ENCODE measurements at places on chromosomes 3 and 15. TPM values are rescaled to one million over a fixed set of nuclear protein-coding genes. Genes with fewer than 3 reads are reported as not detected.
A peak's percentile ranks its signal among the peaks of the same experiment; 100 is the strongest.

DNA sequence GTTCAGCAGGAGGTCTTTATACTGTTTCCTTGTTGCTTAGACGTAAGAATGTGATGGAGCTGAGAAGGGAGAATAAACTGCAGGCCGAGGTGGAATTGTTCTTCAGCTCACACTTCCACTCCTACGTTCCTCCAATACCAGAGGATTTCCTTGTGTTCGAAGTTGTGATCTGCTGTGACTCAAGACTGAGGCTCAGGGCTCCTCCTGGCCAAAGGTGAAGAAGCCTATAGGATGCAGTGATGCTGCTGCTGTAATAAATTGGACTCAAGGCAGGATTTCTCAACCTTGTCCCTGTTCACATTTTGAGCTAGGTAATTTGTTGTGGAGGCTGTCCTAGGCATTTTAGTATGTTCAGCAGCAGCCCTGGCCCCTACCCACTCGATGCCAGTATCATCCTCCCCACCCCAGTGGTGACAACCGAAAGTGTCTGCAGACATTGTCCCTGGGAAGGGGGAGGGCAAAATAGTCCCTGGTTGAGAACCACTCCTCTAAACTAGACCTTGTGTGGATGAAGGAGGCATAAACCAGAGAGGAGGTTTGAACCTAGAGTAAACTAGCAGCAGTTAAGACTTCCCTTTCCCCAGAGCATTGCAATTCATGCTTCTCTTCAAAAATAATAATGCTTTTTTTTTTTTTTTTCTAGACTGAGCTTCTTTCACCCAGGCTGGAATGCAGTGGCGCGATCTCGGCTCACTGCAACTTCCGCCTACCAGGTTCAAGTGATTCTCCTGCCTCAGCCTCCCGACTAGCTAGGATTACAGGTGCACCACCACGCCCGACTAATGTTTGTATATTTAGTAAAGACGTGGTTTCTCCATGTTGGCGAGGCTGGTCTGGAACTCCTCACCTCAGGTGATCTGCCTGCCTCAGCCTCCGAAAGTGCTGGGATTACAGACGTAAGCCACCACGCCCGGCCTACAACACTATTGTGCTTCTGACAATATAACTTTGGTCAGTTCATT lies 11.1 kb downstream of the RAP2B start:
- no peak for DNase-seq
- H3K27me3 ChIP-seq: no peaks in the 10 kb centered on the region
- no peaks in the 10 kb centered on the region for H3K4me1 ChIP-seq
- H3K4me3 ChIP-seq: no peak overlapping the region

- H3K4me3 ChIP-seq: no peak overlapping the region
- H3K36me3 ChIP-seq: no peaks in the 10 kb centered on the region
- DNase-seq: no peak
- no peaks in the 10 kb centered on the region for H3K27me3 ChIP-seq
- H3K4me1 ChIP-seq: no peaks in the 10 kb centered on the region
Measured at GRCh38 chr3:172702256-172702655, 8.6 kb downstream of the NCEH1 start.

DNA sequence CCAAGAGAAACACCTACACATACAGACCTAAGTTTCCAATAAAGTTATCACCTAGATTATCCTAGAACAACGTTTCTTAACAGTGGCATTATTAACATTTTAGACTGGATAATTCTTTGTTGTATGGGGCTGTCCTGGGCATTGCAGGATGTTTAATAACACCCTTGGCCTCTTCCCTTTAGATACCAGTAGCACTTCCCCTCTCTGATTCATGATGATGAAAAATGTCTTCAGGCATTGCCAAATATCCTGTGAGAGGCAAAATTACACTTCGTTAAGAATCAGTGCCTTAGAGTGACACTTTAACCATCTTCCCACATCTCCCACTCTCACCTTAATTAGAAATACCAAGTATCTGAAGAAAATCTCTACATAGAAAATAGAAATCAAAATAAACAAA lies 352.6 kb downstream of the CGGBP1 start:
- H3K4me1 ChIP-seq: no peaks in the 10 kb centered on the region
- no peaks in the 10 kb centered on the region for H3K36me3 ChIP-seq
- no peak overlapping the region for H3K4me3 ChIP-seq
- H3K27me3 ChIP-seq: no peaks in the 10 kb centered on the region

DNA sequence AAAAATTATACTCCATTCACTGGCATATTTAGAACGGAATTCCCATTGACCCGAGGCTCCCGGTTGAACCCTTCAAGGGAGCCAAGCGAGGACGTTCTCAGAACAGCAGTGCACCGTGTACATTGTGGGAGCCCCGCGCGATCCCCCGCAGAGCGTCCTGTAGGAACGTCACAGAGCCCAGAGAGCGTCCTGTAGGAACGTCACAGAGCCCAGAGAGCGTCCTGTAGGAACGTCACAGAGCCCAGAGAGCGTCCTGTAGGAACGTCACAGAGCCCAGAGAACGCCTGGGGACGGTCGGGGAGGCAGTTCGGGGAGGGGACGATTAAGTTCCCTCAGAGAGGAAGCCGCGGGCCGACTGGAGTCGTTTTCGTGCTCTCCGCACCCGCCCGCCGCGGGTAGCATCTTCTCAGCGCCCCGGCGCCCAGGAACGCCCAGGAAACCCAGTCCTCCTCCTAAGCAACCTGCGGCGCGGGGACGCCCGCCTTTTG lies 506 bp upstream of the ATP1B3 start:
- H3K27ac ChIP-seq: peak overlapping the region; percentile 100
- H3K4me3 ChIP-seq: peak overlapping the region; percentile 78

The COL8A1 gene
- total RNA-seq: 39.6 TPM

The SCAMP5 gene
- total RNA-seq: 1.9 TPM

All from sigmoid colon (tissue), 7 donors.